Stimulated activated CD8-positive, alpha-beta memory T cell treated with anti-CD3 and anti-CD28 coated beads, Interleukin-15, amount 100 ng/mL, for 4 hours (primary cell): ENCODE measurements at places on chromosomes 6 and 20.

GRCh38 chr6:157226026-157226625 is 97.2 kb downstream of the TMEM242 start:
- no peak for DNase-seq

GRCh38 chr6:157561929-157562810 is 181.2 kb downstream of the ZDHHC14 start:
- no peak for DNase-seq

- DNase-seq, result no peak
Observed at GRCh38 chr6:121093928-121094327, 240.4 kb downstream of the TBC1D32 start.

DNA sequence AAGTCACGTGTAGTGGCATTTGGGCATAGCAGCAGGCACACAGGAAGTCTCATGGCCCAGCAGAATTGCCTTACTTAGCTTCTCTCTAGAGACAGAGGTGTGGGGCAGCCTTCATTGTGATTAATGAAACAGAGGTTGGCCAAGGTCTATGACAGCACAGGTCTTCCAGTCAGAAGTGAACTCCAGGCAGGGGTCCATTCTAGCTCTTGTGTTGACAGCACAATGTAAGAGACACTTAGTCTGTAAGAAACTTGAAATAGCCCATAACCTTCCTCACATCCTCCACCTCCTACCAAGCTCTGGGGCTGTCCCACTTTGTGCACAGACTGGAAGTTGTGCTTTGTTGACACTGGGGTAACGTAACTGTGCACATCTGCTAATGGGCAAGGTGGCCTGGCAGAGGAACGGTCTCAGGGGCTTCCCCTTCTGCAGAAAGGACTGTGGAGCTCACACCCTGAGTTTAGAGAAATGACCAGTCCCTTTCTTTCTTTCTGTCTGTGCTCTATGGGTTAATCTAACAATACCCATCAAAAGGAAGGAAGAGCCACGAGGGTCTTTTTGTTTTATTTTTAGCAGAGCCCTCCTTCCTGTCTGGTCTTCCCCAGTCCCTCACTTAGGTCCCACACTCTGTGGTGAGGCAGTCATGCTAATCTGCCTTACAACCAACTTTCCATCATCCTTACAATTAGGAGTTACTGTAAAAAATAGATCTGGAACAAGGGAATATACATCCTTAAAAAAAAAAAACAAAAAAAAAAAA is 35.6 kb upstream of the TAGAP start:
- no peak for DNase-seq

- DNase-seq, result no peak
Observed at GRCh38 chr6:112511441-112511840, 164.3 kb downstream of the RFPL4B start.

DNA sequence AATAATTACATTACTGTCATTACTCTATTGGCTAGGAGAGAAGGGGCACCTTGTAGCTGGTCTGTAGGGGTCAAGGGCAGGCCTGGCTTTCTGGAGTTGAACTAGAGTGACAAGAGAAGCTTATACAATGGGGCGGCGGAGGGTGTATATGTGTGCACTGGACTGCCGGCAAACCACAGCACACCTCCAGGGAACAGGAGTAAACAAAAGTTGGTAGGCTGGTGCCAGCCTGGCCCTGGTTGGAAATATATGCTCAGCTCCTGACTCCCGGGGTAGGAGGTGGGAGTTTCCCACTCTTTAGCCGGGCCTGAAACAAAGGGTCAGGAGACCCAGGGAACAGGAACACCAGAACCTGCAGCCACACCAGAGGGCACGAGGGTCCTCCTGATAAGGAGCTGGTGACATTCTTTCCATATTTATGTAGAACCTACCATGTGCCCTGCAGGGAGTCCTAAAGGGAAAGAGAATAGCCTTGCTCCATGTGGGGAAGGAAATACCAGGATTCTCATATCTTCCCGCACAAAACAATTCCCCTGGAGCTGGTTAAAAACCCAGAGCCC is 5.1 kb downstream of the C6orf132 start:
- DNase-seq, result no peak

DNA sequence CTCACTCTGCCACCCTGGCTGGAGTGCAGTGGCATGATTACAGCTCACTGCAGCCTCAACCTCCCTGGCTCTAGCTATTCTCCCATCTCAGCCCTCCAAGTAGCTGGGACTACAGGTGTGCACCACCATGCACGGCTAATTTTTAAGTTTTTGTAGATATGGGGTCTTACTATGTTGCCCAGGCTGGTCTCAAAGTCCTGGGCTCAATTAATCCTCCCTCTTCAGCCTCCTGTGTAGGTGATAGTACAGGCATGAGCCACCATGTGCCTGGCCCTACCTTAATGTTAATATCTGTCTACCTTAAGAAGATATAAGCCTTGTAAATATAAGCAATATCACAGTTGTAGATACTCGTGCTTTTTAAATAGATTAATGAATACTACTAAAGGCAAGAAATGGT is 16.7 kb downstream of the EEF1A1 start:
- no peak for DNase-seq

DNA sequence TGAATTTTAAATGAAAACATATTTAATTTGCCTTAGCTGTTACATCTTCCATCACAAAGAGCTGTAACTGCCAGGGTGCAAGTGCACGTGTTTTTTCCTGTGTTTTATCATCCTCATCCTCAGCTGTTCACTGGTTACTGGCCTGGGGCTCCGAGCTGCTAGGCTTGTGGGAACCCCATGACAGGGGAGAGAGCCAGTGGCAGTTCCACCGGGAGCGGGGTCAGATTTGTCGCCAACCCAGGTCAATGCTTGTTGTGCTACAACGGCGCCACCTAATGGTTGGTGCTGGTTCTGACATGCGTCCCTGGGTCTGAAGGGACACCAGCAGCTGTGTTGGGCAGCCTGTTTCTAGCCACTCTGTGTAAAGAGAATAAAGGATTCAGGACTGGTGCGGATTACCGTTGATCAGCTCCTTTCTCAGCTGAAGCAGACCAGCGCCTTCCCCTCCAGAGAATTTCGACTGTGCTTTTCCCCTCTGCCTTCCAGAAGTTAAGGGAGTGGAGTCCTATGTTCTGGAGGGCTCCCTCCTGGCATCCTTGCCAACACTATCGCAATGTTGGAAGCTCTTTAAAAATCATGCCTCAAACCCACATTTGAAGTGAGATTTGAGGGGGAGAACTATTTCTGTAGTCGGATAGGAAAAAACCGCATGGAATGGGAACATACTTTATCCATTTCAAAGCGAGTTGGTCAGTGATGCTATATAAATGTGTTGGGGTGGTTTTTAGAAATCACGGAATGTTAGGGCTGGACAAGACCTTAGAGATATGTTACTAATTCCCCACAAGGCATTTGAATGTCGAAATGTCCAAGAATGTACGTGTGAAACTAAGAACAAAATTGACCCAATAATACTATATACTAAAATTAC is 32.1 kb downstream of the SUMO4 start:
- peak; percentile 63 for DNase-seq

DNA sequence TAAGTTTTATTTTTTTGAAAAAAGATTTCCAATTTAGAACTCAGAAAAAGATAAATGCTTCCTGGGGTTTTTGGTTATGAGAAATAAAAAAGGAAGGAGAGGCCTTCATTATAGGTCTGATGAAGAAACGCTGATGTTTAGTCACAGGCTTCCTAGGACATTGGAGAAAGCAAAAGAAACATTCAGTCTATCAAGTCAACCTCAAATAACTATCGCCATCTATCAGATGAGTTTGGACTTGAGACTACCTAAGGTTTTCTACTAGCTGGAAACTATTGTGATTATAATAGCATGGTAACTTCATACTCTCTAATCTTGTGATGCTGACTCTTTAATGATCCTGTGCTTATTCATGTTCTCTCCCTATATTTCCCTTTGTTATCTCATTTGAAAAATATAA is 171.3 kb downstream of the TPBG start:
- DNase-seq, result no peak

- DNase-seq, result no peak
Observed at GRCh38 chr6:73471686-73472290, 10.3 kb downstream of the MTO1 start.

DNA sequence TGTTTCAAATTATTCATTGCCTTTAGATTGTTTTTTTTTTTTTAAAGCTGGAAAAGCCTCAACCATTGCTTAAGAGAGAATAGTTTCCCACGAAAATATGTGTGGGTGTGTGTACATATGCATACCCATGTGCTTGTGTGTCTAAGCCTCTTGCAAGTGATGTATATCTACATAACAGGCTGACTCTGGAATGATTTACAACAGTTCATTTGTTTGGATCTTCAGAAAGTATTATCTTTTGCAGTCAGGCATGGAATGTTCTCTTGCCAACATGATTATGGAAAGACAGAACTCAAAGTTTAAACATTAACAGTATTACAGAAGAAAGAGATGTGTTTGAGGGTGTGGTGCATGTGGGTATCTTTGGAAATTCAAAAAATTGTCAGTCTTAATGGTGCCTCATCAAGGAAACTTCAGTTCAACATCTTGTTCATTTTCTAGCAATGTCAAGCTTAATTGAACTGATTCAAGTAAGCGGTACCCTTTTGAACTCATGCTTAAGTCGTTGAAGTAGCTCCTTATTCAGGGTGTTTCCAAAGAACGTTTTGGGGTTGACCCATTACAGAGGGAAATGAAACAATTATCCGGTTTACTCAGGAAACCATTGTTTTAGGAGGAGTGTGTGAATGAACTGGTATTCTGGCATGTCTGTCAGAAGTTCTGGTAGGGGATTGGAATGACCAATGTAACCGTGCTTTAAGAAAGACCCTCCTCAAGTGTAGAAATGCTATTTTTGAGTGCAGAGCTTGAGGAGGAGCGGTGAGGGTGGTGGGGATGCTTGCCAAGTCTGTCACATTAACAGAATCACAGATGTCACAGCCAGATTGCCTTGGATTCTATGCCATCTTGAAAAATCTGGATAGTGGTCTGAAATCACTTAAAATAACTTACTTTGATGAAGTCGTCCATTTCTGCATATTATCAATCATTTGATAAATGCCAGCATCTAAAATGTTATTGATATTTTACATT is 60.3 kb downstream of the ADGRG6 start:
- no peak for DNase-seq

DNA sequence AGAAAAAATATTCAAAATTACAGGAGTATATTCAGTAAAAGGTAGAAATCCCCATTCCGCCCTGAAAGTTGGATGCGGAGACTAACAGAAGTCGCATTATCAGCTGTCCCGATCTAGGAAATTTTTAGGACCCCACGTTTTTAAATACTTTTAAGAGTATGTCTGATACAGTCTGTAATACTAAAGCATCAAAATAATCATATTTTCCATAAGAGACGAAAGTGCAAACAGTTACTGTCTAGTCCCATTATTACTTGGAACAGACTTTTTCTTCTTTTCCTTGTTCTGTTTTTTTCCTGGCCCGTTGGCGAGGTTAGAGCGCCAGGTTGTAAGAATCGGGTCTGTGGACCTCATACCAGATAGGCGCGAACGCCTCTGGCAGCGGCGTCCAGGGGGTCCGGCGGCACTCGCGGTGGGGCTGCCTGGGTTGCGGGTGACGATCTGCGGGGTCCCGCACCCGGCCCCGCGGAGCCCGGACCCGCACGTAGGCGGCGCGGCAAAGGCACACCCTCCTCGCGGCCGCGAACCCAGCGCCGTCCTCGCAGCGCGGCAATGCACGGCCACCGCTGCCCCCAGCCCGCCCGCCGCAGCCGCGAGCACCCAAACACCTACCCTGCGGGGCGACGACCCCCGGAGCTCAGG is 460 bp downstream of the PLAGL1 start:
- DNase-seq, result no peak

DNA sequence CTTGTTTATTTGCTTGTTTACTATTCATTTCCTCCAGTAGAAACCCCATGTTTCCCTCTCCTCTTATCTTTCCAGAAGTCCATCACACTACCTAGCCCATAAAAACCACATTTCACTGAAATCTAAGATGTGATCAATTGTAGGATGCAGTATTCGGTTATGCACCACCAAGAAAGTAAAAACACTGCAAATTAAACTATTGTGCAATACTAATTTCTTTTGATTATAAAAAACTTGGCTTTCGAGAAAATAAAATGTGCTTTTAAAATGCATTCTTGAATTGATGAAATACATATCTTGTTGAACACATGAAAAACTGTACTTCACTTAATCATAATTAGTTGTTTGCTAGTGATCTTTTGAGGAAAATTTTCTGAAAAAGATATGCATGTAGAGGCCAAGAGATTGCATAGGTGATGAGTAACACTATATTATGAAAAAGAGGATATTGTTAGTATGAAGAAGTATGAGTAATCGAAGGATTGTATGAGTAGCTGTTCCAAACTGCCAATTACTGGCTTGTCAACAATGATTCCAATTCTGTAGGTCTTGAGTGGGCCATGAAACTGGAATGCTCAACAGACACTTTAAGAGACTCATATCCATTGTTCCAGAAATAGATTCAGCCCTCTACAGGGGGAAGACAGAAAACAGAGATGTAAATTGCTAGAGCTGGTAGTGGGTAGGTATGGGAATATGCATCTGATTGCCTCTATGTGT is 79.7 kb downstream of the RNF217 start:
- DNase-seq, result no peak

DNA sequence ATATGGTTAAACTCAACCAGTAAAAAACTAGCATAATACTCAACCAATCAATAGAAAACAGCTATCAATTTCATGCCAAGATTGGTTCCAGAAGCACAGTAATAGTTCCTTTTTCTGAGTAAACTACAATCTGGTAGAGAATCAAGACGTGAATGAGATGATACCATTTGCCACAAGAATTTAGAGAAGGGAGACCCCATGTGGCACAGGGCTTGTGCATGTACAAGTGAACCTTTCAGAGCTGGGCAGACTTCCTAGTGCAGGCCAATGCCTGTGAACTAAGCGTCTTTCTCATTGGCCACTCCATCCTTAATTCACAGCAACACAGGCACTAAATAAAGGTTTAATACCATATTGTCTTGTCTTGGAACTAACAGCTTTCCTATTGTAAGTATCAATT is 213.5 kb downstream of the RFPL4B start:
- DNase-seq, result no peak

GRCh38 chr20:40990542-40991120 is 38.0 kb upstream of the TOP1 start:
- DNase-seq, result no peak

DNA sequence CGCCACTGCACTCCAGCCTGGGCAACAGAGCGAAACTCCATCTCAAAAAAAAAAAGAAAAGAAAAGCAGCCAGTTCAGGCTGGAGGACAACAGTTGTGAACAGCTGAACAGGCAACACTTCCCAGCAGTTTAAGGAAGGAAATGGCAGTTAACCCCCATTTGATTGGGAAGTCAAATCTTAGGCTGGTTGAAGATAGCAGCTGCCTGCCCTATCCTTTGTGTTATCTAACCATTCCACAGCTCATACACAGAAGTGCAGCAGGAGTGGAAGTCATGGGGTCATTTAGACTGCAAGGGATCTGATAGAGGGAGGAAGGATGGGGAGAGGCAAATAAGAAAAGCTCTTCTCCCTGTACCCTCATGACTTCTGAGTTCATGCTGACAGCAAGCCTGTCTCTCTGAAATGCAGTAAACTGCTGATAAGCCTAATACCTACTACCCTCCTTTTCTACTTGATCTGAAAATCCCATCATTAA is 35.3 kb downstream of the KCTD20 start:
- DNase-seq, result no peak
